ENCODE measurements at places on chromosomes 11 and 22.
A peak's percentile ranks its signal among the peaks of the same experiment; 100 is the strongest.

GRCh38 chr11:42407341-42407740 lies 904.5 kb upstream of the API5 start:
- no peak for DNase-seq

GRCh38 chr11:65386307-65387140 lies at the start of gene FRMD8:
Gene FRMD8, plus strand, starts transcription at chr11:65386637. Its CDS starts 400 bp downstream, at chr11:65387037.
- DNase-seq = peak; percentile 93

DNA sequence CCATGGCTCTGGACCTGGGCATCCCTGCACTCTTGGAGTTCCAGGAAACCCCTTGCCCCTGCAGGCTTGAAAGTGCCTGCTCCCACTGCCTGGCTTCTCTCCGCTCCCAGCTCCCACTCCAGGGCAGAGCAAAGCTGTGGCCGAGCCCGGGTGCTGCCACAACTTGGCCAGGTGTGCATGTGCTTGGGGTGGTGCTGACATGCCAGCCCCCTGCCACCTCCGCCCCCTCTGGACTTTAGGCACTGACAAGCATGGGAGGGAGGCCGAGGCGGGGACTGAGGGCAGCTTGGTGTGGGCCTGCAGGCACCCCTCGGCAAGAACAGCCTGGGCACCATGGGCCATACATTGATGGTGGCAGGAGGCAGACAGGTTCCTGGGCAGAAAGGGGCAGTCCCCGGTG lies 56.4 kb upstream of the B3GNT6 start:
- DNase-seq = no peak

- DNase-seq = no peak
Observed at GRCh38 chr11:6321961-6322362, 1.7 kb upstream of the CAVIN3 start.

- DNase-seq = no peak
Observed at GRCh38 chr22:23437779-23438178, 142.3 kb downstream of the IGLL1 start.

GRCh38 chr11:394858-395655 lies 1.0 kb downstream of the PKP3 start:
- no peak for DNase-seq

GRCh38 chr22:22061085-22062077 lies 78.8 kb upstream of the TOP3B start:
- peak; percentile 57 for DNase-seq

GRCh38 chr22:38213990-38214301 lies 12.2 kb downstream of the MAFF start:
- peak; percentile 59 for DNase-seq

DNA sequence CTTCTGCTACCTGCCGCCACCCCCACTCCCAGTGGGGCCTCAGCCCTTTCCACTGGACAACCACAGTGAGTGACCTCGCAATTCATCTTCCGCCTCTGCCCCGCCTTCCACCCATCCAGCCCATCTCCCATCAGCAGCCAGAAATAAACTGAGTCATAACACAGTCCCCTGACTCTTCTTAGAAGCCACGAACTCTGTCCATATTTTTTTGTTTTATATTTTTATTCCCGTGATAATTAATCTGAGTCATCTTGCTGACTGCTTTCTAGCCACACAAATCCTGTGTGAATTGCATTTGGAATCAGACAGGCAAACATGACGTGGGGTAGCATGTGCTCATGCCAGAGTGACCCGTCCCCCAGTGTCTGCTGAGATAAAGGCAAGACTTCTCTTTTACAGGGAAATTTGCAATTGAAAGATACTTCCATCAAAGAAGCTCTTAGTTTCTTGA lies 7.0 kb downstream of the FADD start:
- no peak for DNase-seq
